Endodermal cell (in vitro differentiated cells): ENCODE measurements at places on chromosomes 3 and 15.

DNA sequence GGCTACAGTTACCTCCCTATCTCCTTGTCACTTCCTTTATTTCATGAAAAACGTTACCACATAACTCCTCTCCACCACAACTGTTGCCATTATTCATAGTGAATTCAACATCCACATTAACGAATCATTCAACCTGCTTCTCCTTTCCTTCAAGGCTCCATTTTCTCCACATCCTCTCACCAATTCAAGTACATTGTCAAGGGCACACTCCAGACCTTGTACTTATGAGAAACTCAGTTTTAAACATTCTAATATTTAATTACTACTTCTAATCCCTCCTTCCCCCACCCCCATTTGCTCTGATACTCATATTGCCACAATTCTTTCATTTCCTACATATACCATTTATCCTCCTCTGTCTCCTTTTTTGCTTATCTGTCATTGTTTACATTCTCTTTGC, 871.2 kb downstream of the TUSC7 start:
- DNase-seq = no peak

DNA sequence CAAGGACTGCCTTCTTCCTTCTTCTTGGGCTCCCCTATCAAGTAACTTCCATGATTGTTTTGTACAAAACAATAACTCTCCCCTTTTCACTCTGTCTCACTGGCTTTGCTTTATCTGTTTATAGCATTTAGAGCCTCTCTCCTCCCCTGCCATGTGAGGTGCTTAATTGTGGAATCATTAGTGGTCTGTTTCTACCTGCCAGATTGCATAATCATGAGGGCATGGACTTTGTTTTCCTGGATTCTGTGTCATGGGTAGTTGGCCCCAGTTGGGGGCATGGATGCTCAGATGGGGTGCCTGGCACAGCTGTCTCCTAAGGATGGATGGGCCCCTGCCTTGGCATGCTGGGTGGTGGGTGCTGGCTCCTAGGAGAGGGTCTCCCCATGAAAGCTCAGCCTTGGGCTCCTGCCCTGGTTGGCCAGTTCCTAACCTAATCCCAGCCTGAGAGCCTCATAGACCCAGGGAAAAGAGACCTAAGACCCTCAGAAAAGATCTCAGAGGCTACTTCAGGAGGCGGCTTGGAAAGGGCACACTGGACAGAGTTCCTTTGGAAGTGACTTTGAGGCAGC, 8.0 kb upstream of the CTXND1 start:
- peak; percentile 31 for DNase-seq

GRCh38 chr3:183392186-183393034, 36.0 kb downstream of the MCF2L2 start:
- DNase-seq = no peak

DNA sequence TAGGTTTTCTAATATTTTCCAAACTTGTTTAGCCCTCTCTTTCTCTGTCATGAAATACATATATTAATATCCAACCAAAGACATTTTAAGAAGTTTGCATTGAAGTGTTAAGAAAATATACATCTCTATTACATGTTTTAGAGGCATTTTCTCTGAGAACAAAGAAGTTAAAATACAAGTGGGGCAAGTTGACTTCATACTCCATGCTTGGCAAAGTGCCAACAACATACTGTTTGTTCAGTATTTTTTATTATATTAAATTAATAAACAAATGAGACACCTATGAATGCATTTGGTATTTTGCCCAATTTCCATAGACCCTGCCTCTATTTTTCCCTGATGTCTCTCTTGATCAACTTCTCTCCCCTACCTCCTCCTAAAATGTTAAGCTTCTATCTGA, 232.8 kb upstream of the MRPL3 start:
- DNase-seq = no peak

DNA sequence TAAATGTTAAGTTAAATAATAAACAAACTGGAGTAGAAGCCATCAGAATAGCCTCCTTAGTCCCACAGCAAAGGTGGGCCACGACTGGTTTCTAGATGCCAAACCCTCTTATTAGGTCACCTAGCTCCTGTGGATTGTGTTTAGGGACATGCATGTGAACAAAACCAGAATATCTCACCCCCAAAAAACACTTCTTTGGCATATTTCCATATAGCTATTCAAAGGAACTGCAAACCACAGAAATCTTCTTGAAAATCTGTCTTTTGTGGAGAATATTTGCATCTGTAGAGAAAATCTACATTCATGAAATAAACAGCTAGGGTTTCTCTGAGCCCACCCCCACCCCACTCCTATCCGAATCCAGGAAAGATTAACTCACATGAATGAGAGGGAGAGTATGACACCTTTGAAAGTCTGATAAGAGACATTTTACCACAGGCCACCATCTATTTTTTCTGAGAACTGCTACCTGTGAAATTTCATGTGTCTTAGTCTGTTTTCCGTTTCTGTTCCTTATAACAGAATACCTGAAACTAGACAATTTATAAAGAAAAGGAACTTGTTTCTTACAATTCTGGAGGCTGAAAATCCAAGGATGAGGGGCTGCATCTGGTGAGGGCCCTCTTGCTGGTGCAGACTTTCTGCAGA, 159.4 kb downstream of the NEK10 start:
- no peak for DNase-seq

GRCh38 chr15:88655103-88655553, 16.3 kb downstream of the ISG20 start:
- no peak for DNase-seq

DNA sequence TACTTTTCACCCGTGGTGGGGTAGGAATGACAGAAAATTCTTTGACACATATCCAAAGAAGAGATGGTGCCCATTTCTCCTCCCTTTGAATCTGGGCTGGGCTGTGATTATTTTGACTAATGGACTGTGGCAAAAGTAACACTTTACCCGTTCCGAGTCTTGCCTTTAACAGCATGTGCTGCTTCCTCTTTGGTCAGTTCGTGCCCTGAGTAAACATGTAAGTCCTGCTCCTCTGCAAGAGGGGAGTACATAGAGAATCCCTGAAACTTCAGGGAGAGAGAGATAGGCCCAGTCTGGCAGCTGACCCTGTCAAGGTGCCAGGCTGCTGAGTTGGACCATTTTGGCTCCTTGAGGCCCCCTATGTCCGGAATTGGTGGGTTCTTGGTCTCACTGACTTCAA, 243.1 kb downstream of the EPHB1 start:
- peak; percentile 3 for DNase-seq

DNA sequence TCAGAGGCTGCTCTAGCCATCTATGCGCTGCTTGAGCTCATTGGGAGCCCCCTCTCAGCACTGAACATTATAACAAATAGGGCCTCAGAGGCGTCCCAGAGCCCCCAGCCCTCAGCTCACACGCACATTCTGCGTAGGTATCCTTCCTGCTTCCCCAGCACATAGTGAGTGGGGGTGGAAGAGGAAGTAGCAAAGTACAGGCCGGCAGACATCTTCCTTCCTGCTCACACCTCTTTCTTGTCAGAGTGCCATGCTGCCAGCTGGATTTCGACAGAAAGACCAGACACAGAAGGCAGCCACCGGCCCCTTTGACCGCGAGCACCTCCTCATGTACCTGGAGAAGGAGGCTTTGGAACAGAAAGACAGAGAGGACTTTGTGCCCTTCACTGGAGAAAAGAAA, 16.6 kb downstream of the TMOD2 start:
- DNase-seq = no peak

- DNase-seq = no peak
These were observed 74.3 kb downstream of the ABTB1 start for GRCh38 chr3:127747066-127747465.

DNA sequence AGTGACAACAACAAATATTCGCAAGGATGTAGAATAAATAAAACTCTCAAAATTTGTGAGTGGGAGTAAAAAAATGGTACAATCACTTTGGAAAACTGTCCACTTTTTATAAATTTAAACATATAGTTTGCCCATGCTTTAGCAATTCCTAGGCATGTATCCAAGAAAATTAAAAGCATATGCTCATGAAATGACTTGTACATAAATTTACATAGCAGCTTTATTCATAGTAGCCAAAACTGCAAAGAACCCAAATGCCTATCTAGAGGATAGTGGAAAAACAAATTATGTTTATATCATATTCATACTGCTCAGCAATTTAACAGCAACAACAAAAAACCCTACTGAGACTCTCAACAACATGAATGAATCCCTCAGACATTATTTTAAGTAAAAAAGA, 363.6 kb upstream of the CCDC54 start:
- DNase-seq = no peak

GRCh38 chr3:150292891-150293290, 115.2 kb upstream of the TSC22D2 start:
- no peak for DNase-seq

DNA sequence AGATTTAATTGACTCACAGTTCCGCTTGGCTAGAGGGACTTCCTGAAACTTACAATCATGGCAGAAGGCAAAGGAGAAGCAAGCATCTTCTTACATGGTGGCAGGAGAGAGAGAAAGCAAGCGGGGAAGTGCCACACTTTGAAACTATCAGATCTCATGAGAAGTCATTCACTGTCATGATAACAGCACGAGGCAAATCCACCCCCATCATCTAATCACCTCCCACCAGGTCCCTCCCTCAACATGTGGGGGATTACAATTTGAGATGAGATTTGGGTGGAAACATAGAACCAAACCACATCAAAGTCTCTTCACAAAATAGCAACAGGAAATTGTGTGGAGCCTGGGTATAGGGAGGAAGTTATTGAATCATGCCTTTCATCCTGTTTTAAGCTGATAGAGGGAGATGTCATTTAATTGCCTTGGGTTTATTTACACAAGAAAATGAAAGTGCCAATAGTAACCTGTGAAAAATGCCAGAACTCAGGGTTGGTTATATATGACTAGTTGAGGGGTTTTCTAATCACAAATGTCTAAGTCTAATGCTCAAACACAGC, 624.8 kb upstream of the LMCD1 start:
- no peak for DNase-seq

GRCh38 chr3:190384309-190384756, 3.6 kb upstream of the CLDN16 start:
- DNase-seq = peak; percentile 71

GRCh38 chr3:56197991-56198390, 270.3 kb downstream of the ERC2 start:
- DNase-seq = no peak

DNA sequence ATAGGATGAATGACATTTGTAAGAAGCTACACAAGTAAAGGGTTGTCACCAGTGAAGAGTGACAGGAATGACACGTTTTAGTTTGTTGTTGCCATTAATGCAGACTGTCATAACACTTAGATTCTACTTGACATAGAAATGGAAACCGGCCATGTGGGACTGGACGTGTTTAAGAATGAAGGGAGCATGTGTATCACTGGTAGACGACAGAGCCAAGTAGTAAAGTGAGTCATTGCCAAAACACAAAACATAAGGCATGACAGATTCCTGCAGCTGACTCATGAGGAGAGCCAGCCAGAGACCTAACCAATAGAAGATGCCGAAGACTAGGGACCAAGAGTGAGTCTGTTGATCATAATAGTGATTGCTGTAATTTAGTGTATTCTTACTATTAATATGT, 106.2 kb upstream of the PLAAT1 start:
- no peak for DNase-seq

DNA sequence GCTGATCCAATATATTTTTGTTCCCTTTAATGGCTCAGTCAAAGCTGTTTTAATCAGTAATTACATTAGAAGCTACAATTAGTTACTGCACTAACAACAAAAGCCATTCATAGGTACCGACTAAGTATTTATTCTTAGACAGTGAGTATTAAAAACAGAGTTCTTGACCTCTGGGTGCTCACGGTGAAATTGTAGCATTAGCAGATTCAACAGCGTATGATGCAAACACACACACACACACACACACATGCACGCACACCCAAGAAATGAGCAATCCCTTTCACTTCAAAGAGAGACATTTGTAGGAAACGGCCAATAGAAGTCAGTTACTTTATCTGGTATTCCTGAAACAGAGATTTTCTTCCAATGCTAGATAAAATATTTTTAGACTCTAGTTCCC, 27.0 kb upstream of the MITF start:
- DNase-seq = no peak

DNA sequence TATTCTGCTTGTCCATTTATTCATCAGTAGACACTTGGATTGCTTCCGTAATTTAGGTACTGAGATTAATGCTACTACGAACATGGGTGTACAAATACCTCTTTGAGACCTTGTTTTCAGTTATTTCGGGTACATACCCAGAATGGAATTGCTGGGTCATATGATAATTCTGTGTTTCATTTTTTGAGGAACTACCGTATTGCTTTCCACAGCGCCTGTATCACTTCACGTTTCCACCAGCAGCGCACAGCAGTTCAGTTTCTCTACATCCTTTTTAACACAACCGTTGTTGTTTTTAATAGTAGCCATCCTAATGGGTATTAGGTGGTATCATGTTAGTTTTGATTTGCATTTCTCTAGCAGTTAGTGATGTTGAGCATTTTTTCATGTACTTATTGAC, 9.5 kb downstream of the PAK2 start:
- DNase-seq = no peak

DNA sequence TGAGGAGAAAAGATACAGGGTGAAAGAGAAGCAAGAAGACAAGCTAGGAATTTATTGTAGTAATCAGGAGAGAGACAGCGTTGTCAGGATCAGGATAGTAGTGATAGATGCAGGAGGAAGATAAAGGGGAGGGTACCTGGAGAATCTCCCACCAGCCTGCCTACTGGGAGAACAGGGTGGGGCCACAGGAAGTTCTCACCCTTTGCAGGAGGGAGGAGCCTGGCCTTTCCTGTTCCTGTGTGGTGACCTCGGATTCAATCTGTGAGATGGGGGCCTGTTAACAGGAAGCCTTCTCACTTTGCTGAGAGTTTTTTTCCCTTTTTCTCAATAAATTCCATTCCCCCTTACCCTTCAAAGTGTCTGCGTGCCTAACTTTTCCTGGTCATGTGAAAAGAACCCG, 37.6 kb downstream of the GMPS start:
- peak; percentile 63 for DNase-seq

DNA sequence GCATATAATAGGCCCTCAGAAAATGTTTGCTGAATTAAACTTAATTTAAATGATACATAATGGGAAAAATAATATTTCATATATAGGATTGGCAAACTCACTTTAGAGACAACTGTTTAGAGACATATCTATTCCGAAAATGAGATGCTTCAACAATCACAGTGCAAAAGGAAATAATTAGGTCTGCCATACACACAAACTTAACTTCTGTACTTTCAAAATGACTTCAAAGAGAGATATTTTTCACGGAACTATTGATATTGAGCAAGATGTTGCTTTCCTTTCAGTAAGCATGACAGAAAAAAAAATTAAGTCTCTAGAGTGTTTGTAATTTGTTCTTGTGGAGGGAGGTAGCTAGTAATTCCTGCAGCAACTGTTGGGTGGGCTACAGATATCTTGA, 769.5 kb downstream of the TUSC7 start:
- no peak for DNase-seq
